Stimulated activated CD8-positive, alpha-beta memory T cell treated with anti-CD3 and anti-CD28 coated beads, Interleukin-15, amount 100 ng/mL, for 4 hours (primary cell): ENCODE measurements at places on chromosomes 6 and 20.
A peak's percentile ranks its signal among the peaks of the same experiment; 100 is the strongest.

DNA sequence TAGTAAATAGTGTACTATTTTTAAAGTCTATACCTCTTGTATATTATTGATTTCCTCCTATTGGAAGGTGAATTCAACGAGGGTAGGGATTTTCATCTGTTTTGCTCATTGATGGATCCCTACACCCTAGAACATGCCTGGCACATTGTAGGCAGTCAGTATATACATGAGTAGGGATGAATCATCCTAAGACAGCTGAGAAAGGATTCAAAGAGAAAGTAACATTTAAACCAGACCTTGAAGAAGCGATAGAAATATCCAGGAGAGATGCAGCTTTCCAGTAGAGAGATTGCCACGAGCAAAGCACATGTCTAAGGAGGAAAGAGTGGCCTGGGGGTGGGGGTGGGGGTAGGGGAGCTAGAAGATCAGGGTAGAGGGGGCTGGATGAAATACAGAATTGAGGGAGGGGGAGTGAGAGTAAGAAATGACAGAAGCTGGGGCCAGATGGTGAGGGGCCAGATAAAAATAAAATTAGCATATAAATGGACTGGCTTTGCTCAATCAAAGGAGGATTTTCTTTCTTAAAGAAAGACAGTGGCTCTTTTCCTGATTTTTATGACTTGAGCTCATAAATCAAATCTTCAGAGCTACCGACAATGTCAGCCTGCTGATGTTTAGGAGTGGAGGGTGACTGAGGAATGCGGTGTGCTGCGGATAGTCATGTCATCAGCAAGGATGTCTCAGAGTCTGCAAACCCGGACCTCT is 168.2 kb downstream of the SAMD5 start:
- DNase-seq = no peak

GRCh38 chr6:108222504-108222903 is 38.3 kb downstream of the SNX3 start:
- no peak for DNase-seq

DNA sequence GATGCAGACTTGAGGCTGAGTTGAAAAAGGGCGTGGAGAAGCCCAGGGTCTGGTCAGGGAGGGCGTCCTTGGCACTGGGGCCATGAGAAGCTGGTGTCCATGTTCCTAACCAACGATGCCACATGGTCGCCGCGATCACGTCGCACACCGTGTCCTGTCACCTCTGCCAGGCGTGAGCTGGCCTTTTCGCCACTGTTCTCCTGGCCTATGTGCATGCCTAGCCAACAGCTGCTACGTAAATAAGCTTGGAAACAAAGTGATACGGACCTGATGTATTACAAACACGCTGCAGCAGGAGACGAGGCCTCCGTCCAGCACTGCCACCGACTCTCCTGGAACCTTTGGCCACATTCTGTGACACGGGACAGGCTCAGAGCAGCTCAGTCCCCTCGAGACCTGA is 22.0 kb upstream of the KIF25 start:
- DNase-seq = no peak

GRCh38 chr20:3340443-3340842 is 67.0 kb downstream of the DNAAF9 start:
- DNase-seq = no peak

DNA sequence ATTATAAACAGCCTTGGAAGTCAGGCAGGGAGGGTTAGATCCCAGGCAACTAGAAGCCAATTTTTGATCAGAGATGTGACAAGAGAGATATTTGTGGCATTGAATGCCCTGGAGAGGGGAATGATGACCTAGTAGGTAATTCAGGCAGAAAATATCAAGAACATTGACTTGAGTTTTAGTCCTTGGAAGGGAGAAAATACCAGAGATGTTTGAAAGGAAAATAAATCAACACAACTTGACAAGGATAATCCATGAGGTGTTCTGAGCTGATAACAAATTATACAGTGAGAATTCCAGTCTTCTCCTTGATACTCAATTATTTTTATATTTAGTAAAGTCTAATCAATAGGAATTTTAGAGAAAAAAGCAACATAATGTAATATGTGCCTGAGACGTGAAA is 10.6 kb upstream of the MARCKS start:
- no peak for DNase-seq

DNA sequence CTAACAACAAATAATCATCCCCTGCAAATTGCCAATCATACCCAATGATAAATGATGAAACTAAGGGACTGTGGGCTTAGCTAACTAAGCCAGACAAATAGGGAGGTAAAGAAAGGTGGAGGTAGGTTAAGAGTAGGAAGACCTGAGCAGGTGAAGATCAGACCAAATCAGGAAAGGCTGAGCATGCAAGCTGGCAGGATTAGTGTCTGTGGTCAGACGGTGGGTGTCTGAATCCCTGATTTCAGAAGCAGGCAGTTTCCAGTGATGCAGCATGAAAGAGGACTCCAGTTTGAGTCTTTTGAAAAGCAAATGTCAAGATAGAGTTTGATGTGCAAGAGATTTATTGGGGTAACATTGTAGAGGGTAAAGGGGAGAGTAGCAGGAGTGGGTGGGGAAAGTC is 181.4 kb upstream of the MYLIP start:
- no peak for DNase-seq

DNA sequence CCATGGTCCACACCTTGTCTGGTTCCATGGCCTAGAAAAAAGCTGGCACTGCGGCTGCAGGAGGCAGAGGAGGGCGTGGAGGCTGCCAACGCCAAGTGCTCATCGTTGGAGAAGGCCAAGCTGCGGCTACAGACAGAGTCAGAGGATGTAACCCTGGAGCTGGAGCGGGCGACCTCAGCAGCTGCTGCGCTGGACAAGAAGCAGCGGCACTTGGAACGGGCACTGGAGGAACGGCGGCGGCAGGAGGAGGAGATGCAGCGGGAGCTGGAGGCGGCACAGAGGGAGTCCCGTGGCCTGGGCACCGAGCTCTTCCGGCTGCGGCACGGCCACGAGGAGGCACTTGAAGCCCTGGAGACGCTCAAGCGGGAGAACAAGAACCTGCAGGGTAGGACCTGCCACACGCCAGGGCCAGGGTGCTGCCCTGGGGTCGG is 43.4 kb downstream of the MYH7B start:
- no peak for DNase-seq

GRCh38 chr6:56787209-56787608 is 144.5 kb upstream of the DST start:
- DNase-seq = no peak

DNA sequence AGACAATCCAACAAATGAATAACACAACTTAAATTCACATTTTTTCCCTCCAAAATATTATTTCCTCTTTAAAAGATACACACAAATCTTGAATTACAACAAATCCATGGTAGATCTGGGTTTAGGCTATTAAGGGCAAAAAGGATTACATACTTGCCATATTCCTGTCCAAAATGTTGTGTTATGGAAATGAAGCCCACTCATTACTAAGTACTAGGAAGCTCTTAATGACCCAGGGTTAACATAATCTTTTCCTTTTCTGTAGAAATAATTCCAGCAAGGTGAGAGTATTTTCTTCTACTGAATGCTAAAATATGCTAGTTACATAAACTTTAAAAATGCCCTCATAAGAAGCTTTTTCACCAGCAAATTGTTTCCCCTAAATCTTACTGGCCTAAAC is 1.6 kb downstream of the SHPRH start:
- DNase-seq = no peak

DNA sequence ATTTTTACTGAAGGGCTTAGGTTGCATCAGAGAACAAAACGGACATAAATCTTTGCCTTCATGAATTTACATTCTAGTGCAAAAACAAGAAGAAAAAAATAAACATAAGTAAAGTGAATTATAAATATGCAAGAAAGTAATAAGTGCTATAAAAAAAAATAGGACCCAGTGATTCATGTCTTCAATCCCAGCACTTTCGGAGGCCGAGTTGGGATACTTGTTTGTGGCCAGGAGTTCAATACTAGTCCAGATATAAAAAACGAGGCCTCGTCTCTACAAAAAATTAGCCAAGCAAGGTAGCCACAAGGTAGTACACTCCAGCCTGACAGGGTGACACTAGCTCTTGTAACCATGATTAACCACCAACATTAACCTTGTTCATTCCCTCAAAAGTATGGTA is 193.5 kb downstream of the SIM1 start:
- DNase-seq = no peak

DNA sequence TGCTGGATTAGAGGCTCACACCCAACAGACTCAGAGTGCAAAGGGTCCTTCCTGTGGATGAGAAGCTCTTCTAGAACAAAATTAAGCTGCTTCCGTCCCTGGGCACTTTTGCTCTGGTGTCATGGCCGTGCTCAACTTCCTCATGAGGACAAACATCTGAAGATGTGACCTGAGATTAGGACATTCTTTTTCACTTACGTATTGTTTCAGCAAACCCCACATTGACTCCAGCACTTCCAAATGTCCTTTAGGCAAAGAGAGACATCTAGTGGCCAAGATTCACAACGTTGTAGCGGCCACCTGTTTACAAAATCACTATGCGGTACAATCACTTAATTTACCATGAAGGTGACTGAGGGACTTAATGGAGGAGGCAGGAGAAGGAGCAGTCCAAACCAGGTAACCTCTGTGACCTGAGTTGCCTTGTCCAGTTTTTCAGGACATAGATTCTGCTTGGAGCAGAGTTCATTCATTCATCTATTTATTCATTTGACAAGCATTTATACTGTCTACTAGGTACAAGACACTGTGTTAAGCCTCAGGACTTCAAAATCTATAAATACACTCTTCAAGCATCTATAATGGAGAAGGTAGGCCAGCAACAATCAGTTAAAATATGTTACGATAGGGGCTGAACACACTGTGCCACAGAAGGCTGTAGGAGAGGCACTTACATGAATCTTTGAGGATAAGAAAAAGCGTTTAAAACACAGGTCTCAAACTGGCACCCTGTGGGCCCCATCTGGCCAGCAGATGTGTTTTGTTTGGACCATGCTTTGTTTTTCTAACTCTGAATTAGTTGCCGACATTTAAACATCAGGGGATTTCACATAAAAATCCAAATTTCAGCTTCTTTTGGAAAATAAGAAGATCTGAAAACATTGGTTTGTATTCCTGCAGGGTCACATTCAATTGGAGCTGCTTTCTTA is 5.6 kb upstream of the ADGRF1 start:
- DNase-seq = no peak

DNA sequence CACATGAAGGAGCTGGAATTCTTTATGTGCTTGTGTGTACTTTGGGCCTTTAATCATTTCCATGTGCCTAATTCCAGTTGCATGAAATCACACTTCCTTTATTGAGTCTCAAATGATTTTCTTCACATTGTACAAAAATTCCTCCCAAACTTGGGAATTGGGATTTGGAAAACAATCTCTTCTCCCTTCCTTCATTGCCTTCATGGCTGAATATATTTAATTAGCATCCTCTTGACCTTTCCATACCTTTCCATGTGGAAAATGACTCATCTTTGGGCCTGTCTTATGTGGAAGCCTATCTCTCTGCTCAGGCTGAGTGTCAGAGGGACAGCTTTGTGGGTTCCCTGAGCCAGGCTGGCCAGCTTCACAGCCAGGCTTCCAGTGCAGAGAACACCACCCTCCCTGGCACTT is 33.0 kb upstream of the CDH4 start:
- no peak for DNase-seq

- DNase-seq = peak; percentile 38
These were observed 611 bp downstream of the CNPY3 start for GRCh38 chr6:42929821-42930360.

DNA sequence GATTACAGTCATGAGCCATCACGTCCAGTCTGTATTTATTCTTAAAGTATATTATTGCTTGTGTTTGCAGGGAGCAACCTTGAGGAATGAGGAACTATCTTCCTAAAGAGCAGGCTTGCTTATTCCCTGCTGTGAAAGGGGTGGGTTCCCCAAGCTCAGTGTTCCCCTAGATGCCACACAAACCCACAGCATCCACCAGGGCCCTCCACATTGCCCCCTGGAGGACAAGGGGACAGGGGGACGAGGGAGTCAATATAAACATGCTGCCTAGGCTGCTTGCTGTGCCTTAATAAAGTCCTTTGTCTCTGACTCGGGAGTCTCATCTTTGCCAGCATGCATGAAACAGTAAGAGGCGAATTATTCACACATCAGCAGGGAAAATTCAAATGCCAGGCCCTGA is 8.0 kb upstream of the IDH3B start:
- DNase-seq = no peak

DNA sequence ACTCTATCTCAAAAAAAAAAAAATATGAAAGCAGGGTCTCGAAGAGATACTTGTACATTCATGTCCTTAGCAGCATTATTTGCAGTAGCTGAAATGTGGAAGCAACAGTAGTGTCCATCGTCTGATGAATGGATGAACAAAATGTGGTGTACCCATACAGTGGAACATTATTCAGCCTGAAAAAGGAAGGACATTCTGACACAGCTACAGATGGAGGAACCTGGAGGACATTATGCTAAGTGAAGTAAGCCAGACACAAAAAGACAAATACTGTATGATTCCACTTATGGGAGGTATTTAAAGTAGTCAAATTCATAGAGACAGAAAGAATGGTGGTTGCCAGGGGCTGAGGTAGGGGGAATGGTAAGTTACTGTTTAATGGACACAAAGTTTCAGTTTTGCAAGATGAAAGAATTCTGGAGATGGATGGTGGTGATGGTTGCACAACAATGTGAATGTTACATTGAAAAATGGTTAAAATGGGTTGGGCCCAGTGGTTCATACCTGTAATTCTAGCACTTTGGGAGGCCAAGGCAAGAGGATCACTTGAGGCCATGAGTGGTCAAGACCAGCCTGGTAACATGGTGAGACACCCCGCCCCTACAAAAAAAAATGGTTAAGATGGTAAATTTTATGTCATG is 11.8 kb upstream of the TULP1 start:
- DNase-seq = no peak

DNA sequence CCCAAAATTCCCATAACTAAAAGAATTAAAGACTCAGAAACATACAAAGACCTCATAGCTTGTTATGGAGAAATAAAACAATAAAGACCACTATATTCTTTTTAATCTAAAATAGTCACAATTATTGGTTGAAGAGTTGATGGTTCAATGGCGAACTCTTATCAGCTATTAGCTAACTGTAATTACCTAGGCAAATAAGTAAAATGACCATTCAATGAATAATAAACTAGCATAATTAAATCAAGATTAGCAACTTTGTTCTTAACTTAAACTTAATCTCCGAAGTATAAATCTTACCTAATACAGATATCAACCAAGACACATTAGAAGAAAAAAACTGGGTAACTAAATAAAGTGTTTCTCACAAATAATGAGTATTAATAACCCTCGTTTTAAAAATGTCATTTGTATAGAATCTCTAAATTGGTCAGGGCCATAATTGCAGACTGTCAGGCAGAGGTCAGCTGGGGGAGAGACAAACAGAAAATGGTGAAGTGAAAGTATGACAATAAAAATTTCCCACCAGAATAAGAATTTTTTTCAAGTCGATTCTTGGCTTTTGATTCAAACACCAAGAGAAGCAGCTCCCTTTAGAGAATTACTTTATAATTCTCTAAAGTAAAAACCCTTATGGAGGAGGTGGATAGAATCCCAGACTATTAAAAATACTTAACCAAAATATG is 1.7 kb downstream of the FKBP5 start:
- no peak for DNase-seq

DNA sequence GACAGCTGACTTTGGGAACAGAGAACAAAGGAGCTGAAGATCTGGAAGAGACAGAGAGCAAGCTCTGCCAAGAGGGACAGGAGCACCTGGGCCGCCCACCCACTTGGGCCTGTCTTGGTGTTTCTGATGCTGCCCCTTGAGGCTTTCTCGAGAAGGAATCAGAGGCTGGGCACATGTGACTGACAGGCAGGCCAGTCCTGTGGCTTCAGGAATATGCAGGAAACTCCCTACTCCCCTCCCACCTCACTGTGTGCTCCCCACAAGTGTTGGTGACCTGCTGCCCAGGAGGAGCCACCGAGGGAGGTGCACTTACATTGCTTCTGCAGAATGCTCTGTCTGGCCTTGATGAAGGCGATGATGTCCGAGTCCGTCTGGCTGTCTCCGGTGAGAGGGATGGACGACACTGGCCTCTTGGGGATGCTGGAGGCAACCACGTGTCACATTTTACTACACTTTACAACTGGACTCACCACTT is 20.9 kb upstream of the KCNK16 start:
- DNase-seq = no peak
